ENCODE measurements at places on chromosomes 4 and X. TPM values are rescaled to one million over a fixed set of nuclear protein-coding genes. Genes with fewer than 3 reads are reported as not detected.

DNA sequence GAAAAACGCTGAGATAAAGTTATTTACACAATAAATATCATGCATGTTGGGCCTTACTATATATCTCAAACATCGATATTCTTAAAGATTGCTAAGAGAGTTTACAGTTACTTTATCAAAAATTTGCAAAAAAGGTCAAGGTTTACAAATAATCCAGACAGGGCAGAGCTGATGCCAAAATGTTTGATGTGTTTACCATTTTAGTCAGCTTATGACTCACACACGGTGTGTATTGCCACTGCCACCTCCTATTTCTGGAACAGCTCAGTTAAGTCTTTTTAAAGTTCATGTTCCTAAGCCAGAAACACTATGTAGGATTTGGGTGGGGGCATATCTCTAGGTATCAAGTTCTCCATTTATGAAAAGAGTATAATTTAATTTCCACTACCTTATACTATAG is 580.6 kb downstream of the INPP4B start:
- no peak overlapping the region for H3K4me3 ChIP-seq
- H3K27me3 ChIP-seq, result no peaks in the 10 kb centered on the region
- no peaks in the 10 kb centered on the region for H3K36me3 ChIP-seq
- no peaks in the 10 kb centered on the region for H3K4me1 ChIP-seq
- no peak overlapping the region for H3K27ac ChIP-seq

DNA sequence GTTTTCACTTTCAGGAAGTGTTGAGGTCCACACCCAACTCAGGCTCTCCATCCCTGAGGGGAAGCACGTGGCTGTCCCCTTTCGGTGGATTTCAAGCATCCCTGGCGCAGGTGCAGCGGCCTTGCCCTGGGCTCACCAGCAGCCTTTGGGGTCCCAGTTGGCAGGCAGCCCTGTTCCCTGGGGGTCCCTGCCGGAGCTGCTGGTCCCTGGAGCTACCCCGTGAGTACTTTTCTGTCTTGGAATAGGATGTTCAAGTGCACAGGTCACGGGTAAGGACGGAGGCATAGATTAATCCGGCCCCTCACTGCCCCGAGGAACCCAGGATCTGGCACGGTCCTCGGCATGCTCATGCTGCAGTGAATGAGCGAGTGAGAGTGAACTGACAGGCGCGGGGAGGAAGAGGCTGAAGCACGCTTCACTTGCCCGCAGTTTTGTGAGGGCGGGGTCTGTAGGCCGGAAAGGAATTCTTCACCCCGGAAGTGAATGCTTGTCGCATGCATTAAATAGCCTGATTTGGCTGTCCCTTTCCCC is 117.2 kb upstream of the FAT1 start:
- H3K4me3 ChIP-seq, result no peak overlapping the region
- H3K27ac ChIP-seq, result no peak overlapping the region
- H3K27me3 ChIP-seq, result no peaks in the 10 kb centered on the region
- H3K4me1 ChIP-seq, result no peaks in the 10 kb centered on the region

DNA sequence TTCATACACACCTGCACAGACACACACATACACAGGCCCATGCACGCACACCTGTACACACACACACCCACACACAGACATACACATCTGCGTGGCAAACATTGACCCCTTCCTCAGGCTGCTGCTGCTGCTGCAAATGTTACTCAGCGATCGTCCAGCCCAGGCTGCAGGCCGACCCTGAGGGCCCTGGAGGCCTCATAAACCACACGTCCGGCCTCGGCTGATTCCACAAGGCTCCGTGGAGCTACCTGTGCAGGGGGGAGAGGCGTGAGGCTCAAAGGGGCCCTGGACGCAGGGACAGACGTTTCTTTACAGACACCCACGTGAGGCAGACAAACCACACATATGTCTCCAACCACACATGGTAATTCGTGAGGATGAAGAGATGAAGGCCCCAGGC is 53.9 kb upstream of the PPP2R3B start:
- H3K27me3 ChIP-seq, result no peaks in the 10 kb centered on the region

DNA sequence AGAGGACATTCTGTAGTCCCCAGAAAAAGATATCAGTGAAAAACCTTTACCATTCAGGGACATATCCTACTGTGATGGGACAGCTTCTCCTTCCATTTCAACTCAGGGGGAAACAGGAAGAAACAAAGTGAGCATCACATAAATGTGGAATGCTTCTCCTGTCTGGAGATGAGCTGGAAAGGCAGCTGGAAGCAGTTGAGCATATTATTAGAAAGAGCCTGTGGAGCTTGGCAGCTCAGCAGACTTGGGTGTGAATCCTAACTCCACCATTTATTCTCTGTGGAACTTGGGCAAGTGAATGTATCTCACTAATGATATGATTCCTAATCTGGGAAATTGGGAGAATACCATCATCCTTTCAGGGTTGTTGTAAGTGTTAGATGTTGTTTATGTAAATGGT is 232.1 kb upstream of the F9 start:
- H3K36me3 ChIP-seq, result no peaks in the 10 kb centered on the region
- DNase-seq, result no peak
- no peaks in the 10 kb centered on the region for H3K4me1 ChIP-seq

DNA sequence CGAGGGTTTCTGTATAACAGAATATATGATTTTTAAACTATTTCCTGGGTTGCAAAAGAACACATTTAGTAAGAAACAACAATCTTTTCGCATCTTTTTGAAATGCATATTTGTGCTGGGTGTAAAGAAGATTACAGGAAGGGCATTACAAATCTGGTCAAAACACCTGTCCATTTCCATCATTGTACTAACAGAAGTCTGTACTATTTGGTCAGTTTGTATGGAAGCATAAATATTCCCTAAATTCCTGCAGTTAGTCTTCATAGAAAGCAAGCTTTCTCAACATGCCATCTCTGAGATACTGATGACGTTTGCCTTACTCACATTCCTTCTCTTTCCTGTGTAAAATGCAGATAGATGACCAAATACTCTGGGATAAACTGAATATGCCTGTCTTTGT is 203.3 kb downstream of the NWD2 start:
- no peaks in the 10 kb centered on the region for H3K27me3 ChIP-seq
- no peaks in the 10 kb centered on the region for H3K36me3 ChIP-seq
- no peaks in the 10 kb centered on the region for H3K4me1 ChIP-seq
- H3K27ac ChIP-seq, result no peak overlapping the region
- DNase-seq, result no peak

DNA sequence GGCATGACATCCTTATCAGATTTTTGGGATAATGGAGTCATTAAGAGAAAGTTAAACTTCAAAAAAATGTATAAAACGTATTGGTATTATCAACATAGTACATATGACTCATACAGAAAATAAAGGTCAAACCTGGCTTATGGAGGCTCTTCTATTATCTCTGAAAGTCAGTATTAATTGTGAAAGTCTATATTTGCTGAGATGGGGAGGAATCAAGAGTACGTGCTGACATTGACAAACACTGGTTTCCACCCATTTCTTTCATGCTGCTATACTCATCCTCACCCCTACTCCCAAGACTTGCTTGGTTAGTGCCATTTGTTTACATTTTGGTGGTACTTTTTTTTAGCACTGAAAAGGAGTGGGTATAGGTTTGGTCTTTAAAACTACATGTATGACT is 30.8 kb upstream of the PLA2G12A start:
- H3K27me3 ChIP-seq, result no peaks in the 10 kb centered on the region
- no peaks in the 10 kb centered on the region for H3K4me1 ChIP-seq

GRCh38 chr4:184424993-184425758 is 49.2 kb downstream of the IRF2 start:
- no peak overlapping the region for H3K4me3 ChIP-seq
- peak overlapping the region; percentile 50 for H3K27ac ChIP-seq
- H3K4me1 ChIP-seq, result peaks cover 60% of the 10 kb centered on the region
- no peaks in the 10 kb centered on the region for H3K27me3 ChIP-seq

GRCh38 chrX:45850197-45850774 is 649.6 kb upstream of the DIPK2B start:
- no peaks in the 10 kb centered on the region for H3K36me3 ChIP-seq
- H3K27me3 ChIP-seq, result peaks cover 17% of the 10 kb centered on the region
- no peak for DNase-seq
- H3K27ac ChIP-seq, result no peak overlapping the region
- H3K4me1 ChIP-seq, result no peaks in the 10 kb centered on the region

GRCh38 chrX:138191998-138192397 is 519.5 kb downstream of the FGF13 start:
- no peaks in the 10 kb centered on the region for H3K36me3 ChIP-seq
- no peak overlapping the region for H3K27ac ChIP-seq
- H3K27me3 ChIP-seq, result no peaks in the 10 kb centered on the region
- H3K4me3 ChIP-seq, result no peak overlapping the region
- H3K4me1 ChIP-seq, result no peaks in the 10 kb centered on the region

DNA sequence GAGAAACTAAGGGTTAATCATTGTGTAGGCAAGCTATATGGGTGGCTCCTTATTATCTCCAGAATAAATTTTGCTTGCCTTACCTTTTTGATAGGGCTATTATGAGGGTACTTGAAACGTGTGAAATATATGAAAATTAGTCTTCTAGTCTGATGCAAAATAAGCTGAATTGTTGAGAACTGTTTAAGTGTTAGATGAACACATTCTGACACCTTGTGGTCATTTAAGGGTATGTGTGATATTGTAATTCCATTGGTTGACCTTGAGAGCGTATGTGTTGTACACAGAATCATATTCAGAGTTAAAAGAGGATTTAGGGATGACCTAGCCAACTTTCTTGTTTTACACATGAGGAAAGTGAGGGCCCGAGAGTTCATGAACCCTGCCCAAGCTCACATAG is 44.6 kb upstream of the LINC00632 start:
- H3K27me3 ChIP-seq, result no peaks in the 10 kb centered on the region
- no peak for DNase-seq
- H3K27ac ChIP-seq, result no peak overlapping the region
- no peak overlapping the region for H3K4me3 ChIP-seq
- H3K36me3 ChIP-seq, result no peaks in the 10 kb centered on the region

DNA sequence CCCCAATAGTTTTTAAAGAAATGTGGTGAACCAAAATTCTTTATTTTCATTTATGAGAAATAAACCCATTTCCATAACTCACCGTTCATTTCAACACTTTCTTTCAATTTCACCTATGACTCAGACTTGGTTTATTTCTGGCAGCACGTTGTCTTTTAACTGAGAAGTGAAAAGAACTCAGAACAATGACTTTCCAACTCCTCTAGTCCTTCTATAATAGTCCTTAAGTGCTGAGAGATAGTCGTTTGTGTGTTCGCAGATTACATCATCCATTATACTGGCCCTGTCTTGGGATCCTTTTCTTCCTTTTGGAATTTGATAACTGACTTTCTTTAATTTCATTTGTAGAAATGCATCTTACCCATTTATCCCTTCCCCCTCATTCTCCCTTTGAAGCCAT is 113.6 kb downstream of the GLUD2 start:
- H3K36me3 ChIP-seq, result no peaks in the 10 kb centered on the region
- H3K27ac ChIP-seq, result no peak overlapping the region
- no peaks in the 10 kb centered on the region for H3K4me1 ChIP-seq

- H3K36me3 ChIP-seq, result no peaks in the 10 kb centered on the region
- DNase-seq, result no peak
- no peaks in the 10 kb centered on the region for H3K27me3 ChIP-seq
- no peaks in the 10 kb centered on the region for H3K4me1 ChIP-seq
- no peak overlapping the region for H3K4me3 ChIP-seq
Observed at GRCh38 chrX:131322651-131323050, 33.5 kb upstream of the IGSF1 start.

- H3K27ac ChIP-seq, result no peak overlapping the region
- H3K27me3 ChIP-seq, result no peaks in the 10 kb centered on the region
- no peaks in the 10 kb centered on the region for H3K36me3 ChIP-seq
- no peak for DNase-seq
- peaks cover 4% of the 10 kb centered on the region for H3K4me1 ChIP-seq
- no peak overlapping the region for H3K4me3 ChIP-seq
Observed at GRCh38 chrX:23670528-23670927, 3.2 kb downstream of the PRDX4 start.

- no peaks in the 10 kb centered on the region for H3K27me3 ChIP-seq
- H3K4me1 ChIP-seq, result no peaks in the 10 kb centered on the region
- H3K4me3 ChIP-seq, result no peak overlapping the region
- no peak overlapping the region for H3K27ac ChIP-seq
Observed at GRCh38 chr4:172480471-172480870, 667.3 kb downstream of the GALNTL6 start.

DNA sequence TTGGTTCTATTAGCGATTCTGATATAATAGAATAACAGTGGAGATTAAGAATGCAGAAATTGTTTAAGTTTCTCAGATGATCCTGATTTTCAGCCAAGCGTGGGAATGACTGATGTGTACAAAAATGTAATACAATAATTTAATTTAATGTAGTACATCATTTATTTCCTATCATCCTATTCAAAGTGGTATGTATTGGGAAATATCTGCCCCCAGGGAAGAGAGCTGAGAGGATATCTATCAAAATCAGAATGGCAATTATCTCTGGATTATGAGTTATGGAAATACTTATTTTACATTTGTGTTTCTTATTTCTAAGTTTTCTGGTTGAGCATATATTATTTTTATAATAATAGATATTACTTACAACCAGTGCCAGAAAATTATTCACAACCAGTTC is 3.9 kb downstream of the FABP2 start:
- no peak overlapping the region for H3K27ac ChIP-seq
- H3K36me3 ChIP-seq, result no peaks in the 10 kb centered on the region

DNA sequence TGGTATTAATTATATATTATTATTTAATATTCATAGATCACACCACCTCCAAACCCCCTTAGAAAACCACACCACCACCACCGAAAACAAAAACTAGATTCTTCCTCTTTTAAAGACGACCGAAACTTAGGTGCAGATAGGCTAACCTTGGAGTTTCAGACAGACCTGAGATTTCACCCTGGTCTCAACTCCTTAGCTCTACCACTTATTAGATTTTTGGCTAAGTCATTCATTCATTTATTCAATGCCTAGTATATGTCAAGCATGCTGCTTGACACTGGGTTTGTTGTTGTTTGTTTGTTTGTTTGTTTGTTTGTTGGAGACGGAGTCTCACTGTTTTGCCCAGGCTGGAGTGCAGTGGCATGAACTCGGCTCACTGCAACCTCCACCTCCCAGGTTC is 9.5 kb upstream of the BMP2K start:
- no peaks in the 10 kb centered on the region for H3K4me1 ChIP-seq
- no peaks in the 10 kb centered on the region for H3K36me3 ChIP-seq
- no peaks in the 10 kb centered on the region for H3K27me3 ChIP-seq

DNA sequence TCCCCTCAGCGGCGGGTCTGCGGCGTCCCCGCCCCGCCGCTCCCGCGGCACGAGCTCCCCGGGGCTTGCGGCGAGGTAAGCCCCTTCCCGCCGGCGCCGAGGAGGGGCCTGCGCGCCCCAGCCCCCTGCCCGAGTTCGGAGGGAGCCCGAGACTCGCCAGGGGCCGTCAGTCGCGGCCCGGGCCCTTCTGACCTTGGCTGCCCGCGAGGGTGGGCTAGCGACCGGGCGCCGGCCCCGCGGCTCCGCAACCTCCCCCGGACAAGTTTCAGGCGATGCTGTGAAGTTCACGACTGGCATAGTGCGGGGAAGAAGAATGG is 554 bp downstream of the CDKL5 start:
- no peaks in the 10 kb centered on the region for H3K4me1 ChIP-seq
- peak overlapping the region; percentile 54 for H3K4me3 ChIP-seq
- H3K27me3 ChIP-seq, result peaks cover 5% of the 10 kb centered on the region
- H3K27ac ChIP-seq, result peak overlapping the region; percentile 59
- no peak for DNase-seq
- no peaks in the 10 kb centered on the region for H3K36me3 ChIP-seq

GRCh38 chr4:41507291-41507947 is 30.5 kb upstream of the LIMCH1 start:
- no peak for DNase-seq
- no peak overlapping the region for H3K27ac ChIP-seq
- H3K27me3 ChIP-seq, result no peaks in the 10 kb centered on the region
- H3K36me3 ChIP-seq, result no peaks in the 10 kb centered on the region
- H3K4me3 ChIP-seq, result no peak overlapping the region

PLP1 gene
- polyA plus RNA-seq, result 13.5 TPM

ADAMTS3 gene
- polyA plus RNA-seq, result 8.9 TPM

CXXC4 gene
- polyA plus RNA-seq, result 13.4 TPM

NFKB1 gene
- polyA plus RNA-seq, result 38.9 TPM

CXCL3 gene
- 0.49 TPM for polyA plus RNA-seq

SYP gene
- 2.9 TPM for polyA plus RNA-seq

GSX2 gene
- polyA plus RNA-seq, result not detected

AFM gene
- not detected for polyA plus RNA-seq

GPR173 gene
- 14.3 TPM for polyA plus RNA-seq
